ENCODE measurements at places on chromosomes 5 and 9.
A peak's percentile ranks its signal among the peaks of the same experiment; 100 is the strongest.

- ATAC-seq, result no peak
These were observed 12.3 kb downstream of the GPBP1 start for GRCh38 chr5:57186194-57186593.

- ATAC-seq, result peak; percentile 56
These were observed 5.1 kb upstream of the HEXB start for GRCh38 chr5:74679966-74680365.

DNA sequence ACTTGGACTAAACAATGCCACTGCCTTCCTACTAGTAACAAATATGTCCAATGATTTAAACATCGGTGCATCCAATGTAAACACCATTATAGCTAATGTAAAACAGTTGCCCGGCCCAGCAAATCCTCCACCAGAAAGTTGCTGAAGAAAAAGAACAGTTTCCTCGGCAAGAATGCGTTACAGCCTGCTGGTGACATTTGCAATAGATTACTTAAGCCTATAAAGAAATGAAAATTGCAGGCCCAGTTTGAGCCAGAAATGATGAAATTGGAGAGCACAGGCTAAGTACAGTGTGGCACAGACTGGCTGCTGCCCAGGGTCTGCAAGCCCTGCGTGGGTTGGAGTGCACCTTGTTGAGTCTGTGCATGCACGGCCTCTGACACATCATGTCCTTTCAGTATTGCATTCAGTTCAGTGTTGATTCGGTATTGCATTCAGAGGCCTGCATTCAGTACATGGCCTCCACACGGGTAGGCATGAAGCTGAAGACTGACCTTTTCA lies 406.0 kb upstream of the KLF4 start:
- ATAC-seq, result peak; percentile 42

- ATAC-seq, result peak; percentile 65
These were observed 164.8 kb downstream of the HSD17B3 start for GRCh38 chr9:96136992-96137670.

- no peak for ATAC-seq
These were observed 16.8 kb downstream of the ISOC1 start for GRCh38 chr5:129111351-129111750.

Data from SK-N-SH treated with all-trans-retinoic acid at 6 μM for 48 hours (cell line).